ENCODE measurements at places on chromosomes 4 and X.

GRCh38 chrX:133544778-133545177 is 129.5 kb upstream of the GPC4 start:
- DNase-seq, result no peak

DNA sequence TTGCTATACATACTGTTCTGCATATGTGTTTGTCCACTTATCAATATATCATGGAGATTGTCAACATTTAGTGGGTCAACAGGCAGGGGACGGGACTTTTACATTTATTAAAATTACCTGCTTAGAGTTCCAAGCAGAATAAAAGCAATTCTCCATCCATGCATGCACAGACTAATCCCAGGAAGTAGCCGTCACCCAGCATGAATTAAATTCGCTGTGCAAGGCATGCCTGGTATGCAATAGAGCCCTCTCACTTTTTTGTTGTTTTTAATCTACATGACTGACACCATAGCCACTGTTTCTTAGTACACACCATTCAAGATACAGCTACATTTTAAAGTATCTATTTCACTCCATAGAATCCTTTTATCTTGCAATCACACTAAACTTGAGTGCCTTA is 108.9 kb downstream of the USP46 start:
- peak; percentile 69 for DNase-seq

DNA sequence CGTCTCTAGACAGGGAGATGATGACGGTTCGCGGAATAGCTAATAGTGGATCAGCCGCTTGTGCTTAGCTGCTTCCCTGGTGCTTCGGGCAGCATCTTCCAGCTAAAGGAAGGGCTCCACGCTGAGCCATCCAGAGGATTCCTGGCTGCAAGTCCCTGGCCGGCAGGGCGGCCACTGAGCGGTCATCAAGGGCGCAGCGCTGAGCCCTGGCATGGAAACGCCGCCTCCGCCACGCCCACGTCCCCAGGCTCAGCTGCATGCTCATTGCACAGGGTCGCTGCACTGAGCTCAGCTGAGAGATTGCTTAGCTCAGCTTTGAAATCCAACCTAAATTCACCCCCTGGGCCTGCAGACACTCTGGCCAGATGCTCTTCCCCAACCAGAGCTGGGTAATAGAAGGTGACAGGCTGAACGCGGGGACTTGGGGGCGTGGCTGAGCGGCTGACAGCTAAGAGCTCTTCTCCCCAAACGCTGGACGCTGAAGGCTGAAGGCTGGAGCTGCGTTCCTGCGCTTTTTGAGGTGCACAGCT is 118.2 kb upstream of the KIT start:
- peak; percentile 63 for DNase-seq

GRCh38 chr4:78254893-78255292 is 197.8 kb downstream of the FRAS1 start:
- no peak for DNase-seq

DNA sequence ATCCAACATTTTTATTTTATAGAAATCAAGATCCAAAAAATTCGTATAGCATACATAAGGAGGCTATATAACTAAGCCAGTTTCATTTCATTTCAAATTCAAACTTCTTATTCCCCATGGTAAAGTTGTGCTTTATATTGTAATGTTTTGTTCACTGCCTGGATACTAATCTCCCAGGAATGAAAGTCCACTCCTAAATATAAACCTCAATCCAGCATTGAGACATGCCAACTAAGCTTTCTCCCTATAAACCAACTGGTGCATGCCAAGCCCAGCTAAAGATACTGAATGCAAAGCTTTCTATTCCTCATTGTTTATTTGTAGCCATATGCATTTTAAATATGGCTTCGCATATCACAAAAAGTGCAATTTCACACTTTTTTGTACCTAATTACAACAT is 63.8 kb upstream of the INPP4B start:
- DNase-seq, result no peak

DNA sequence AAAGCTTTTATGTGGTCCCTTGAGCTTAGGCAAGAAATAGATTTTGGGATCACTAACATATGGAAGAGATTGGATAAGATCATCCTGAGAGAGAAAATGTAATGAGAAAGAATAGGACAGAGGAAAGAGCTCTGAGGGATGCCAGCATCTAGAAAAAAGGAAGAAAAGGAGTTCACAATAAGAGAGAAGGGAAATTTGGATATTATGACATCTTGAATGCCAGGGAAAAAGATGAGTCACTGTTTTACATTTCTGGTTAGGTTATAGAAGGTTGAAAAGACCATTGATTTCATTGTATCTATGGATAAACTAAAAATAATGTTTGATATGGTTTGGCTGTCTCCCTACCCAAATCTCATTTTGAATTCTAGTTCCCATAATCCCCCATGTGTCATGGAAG is 208.5 kb downstream of the MAD2L1 start:
- DNase-seq, result peak; percentile 67

GRCh38 chr4:91961504-91961903 is 342.3 kb upstream of the GRID2 start:
- no peak for DNase-seq

- DNase-seq, result no peak
These were observed 77.2 kb downstream of the DDIT4L start for GRCh38 chr4:100113096-100113495.

DNA sequence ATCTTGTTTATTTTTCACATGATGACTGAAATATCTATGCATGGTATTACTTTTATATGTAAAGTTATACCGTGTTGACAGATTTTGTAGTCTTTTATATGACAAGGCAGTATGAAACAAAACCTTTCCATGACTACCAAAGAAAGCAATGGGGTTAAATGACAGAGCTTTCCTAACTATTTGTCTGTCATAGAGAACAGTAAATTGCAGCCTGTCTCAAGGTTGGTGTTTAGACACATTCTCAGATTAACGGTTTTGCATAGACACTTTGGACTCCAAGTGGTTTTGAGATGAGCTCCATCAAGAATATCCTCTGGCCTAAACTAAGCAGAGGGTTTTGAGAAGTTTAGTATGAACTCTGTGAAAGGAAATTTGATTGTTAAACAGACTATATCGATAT is 180.7 kb upstream of the TENM3 start:
- no peak for DNase-seq

Data from HAP-1 (cell line).